ENCODE measurements at places on chromosomes 12 and 14.

DNA sequence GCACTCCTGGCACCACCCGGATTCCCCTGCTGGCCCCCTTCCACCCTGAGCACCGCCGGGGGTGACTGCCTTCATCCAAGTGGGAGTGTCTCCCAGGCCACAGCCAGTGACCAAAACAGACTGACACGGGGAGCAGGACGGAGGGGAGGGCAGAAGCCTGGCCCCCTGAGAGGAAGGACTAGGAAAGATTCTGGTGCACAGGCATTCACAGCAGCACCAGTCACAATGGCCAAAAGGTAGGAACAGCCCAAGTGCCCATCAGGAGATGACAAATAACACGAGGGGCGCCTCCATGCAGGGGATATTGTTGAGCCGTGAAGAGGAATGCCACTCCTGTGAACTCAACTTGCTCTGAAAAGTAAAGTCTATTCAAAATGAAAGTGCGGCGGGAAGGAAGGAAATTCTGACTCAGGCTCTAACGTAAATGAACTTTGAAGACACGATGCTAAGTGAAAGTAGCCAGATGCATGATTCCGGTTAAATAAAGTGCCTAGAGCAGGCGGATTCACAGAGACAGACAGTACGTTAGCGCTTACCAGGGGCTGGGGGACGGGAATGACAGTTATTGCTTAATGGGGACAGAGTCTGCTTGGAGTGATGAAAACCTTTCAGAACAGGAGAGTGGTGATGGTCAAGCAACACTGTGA, 146.1 kb upstream of the NCOR2 start:
- DNase-seq = no peak

DNA sequence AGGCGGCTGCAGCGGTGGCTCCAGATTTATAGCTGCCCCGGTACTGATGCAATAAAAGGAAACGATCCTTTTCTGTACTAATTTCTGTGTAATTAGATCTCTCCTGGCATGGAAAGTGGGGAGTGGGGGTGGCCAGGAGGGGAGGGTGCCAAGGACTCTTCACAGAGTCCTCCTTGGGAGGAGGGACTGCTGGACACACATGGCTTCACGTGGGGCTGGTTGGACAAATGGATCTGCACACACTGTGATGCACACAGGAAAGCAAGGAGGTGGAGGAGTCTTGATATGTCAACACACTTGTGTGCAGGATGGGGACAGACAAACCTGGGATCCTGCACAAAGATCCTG, 23.8 kb upstream of the ATP5MC2 start:
- no peak for DNase-seq

DNA sequence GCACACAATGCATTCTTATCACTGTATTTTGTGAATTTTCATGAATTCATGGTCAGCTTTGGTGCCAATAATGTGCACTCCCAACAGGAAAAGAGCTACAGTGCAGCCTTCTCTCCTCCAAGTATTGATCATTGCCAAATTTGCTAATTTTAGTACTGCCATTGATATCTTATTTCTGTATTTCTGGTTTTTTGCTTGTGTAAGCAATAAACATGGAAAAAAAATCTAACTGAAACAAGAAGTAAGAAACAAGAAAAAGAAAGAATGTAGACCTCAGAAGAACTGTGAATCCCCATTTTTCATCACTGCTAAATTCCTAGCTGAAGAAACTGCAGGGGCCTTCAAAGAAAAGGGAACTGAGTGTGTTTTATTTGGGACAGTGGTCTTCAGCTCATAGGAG, 161.2 kb downstream of the METTL25 start:
- DNase-seq = no peak

GRCh38 chr14:93268406-93268805, 61.4 kb downstream of the UBR7 start:
- no peak for DNase-seq

DNA sequence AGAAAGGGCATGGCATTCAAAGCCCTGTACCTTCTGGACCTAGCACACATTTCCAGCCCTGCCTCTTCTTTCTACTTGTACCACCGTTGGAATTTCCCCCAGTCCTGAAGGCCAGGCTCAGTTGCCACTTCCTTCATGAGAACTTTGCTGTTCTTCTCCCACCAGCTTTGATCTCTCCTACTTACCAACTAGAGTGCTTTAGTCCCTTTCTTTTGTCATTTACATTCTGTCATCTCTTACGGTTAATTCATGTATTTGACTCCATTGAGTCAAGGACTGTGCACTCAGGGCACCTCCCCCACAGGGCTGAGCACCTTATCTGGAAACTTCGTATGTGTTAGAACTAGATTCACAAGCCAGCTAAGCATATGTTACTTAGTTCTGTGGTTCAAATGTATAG, 26.3 kb downstream of the BICDL1 start:
- DNase-seq = no peak
